ENCODE measurements at places on chromosomes 6 and 20.

DNA sequence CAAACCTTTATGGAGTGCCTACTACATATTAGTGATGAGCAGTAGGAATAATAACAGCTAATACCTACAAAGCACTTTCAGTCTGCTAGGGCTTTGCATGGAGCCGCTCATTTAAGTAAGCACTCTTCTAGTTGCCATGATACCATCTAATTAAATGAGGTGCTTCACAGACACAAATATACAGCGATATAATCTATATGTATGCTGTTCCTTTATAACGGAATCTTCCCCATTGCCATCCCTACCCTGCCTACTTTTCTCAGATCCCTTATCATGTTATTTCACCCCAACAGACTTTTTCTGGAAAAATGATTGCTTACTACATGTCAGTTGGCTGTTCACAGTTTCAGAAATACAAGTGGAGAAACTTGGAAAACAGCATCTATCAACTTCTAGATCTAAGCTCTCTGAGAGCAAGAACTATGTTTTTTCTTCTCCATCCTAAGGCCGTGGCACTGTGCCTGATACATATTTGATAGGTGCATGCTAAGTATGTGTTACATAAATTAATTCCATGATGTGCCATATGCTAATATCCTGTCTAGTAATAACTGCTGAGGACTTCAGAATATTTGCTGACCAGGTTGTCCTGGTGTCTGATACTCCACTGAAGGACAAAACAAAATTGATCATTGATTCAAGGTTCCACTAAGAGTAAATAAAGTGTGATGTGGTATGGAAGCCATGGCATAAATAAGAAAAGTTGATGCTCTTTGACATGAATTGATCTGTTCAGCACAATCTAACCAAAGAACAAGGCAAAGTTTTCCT is 124.6 kb downstream of the GMPR start:
- no peak for DNase-seq

DNA sequence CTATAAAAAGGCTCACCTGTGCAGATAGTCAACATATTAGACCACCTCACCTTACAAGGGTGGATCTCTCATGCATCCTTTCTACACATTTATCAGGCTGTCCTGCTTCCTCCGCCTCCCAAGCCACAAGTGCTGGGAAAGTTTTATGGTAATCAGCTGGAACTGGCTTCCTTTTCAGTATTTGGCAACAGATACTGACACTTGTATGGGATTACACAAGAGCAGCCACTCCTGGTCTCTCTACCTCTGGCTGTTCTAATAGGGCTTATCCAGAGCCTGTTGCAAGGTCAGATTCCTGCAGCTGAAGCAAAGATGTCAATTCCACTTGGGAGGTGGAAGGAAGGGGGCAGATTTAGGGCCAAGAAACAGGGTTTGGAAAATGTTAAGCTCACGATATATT is 503 bp upstream of the GPLD1 start:
- DNase-seq, result peak; percentile 27

- no peak for DNase-seq
Observed at GRCh38 chr20:43681468-43681942, 14.6 kb downstream of the MYBL2 start.

DNA sequence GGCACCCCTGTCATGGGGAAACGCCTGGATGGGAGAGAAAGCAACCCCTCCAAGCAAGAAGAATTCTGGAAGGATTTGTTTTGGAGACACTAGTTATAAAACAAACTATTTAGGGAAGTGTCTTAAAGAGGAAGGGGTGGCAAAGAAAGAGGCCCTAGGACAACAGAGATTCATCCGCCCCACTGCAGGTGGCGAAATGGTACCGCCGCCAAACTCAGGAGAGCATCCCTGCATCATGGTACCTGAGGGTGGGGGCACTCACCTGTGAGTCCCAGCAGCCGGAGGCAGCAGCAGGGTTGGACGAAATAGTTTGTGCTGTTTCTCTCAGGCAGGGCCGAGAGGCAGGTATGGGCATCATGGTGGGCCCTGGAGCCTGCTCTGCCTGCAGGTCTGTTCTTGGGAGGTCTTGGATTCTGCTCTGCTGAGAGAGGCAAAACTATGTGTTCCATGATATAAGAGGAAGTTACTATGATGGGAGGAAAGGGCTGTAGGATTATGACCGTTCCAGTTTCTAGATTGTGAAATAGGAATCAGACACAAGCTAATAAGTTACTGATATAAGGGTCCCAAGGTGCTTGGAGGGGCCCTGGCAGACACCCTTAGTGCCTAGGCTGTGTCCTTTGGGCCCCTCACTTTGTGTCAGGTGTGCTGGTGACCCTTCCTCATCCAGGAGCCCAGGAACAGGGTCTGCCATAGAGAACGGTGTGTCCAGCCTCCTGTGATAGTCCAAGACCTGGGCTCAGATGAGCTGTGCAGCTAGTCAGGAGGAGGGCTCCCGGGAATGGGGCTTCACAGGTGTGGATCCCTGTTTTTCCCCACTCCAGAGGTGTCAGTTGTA is 20.4 kb downstream of the SIRPD start:
- DNase-seq, result peak; percentile 75

- DNase-seq, result no peak
Observed at GRCh38 chr6:90127595-90127994, 169.0 kb downstream of the BACH2 start.

DNA sequence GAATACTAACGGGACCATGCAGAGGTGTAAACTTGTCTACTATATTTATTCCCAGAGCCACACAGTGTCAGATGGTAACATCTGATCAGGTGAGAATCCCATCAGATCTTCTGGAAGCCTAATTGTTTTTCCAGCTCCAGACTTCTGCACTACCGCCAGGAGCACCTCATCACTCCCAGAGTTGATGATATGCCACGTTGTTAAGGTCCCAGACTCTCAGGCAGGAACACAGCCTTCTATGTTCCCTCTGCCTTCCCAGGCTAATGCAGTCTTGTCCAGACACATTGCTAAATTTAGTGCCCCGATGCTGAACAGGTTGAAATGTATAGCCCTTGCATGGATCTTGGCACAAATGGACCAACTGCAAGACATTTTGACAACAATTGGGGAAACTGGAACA is 86.2 kb downstream of the PROKR2 start:
- no peak for DNase-seq

DNA sequence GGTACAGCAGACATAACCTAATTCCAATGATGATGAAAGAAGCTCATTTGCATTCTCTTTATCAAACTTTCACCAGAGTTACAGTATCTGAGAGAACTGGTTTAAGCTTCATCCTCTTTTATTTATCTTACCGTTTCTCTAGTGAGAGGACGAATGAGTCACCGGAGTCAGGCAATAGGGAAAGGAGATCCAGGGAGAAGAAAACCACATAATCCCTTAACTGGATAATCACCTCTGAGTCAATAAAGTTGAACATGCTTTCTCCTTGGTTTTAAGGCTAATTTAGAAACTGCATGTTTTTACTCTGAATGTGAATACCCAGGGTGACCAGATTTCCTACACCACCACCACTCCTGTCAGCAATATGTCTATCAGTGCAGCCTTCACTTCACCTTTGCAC is 313.7 kb upstream of the TBX18 start:
- DNase-seq, result no peak
